ENCODE measurements at places on chromosomes 2 and 18.

DNA sequence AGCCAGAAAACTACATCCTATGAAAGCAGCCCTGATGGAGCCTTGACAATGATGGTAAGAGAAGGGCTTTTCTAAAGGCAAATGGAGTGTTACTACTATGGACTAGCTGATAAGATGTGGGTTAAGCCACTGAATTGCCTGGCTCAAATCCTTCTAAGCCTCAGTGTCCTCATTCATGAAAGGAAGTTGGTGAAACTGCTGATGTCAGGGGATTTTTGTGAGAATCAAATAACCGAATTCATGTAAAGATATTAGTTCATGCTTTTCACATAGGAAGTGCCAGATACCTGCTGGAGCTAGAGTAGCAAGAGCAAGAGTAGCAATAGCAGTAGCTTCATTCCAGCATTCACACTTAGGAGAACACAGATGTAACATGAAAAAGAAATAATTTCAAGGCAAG, 417.0 kb downstream of the METTL4 start:
- DNase-seq, result no peak

DNA sequence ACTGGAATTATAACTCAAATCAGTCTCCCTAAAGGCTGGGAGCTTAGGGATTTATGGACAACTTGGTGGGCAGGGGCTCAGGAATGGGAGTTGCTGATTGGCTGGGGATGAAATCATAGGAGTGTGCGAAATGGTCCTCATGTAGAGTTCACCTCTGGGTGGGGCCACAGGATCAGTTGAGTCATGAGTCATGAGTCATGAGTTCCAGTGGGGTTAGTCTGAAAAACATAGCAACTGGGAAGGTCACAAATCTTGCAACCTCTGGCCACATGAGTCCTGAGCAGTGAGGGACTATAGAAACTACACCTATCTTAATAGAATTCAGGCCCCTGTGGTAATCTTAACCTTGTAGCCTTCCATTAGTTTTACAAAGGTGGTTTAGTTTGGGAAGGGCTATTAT, 383.3 kb downstream of the RBM43 start:
- peak; percentile 26 for DNase-seq

GRCh38 chr2:198763793-198764192, 693.9 kb downstream of the SATB2 start:
- peak; percentile 13 for DNase-seq

GRCh38 chr2:191580581-191580980, 97.4 kb upstream of the NABP1 start:
- peak; percentile 73 for DNase-seq

DNA sequence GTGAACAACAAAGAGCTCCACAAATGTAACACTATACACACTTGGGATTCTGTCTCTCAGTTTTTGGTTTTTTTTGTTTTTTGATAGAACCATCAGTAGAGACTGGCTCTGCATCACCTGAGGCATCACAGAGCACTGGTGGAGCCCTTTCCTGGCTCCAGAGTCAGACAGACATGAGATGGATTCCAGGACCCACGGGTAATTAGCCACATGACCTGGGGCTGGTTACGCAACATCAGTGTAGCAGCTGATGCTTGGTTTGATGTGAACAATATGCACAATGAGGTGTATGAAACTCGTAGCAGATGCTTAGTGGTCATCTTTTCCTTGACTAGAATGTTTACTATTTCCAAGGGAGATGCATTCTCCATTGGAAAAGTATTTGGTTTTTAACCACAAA, 40.7 kb downstream of the CMPK2 start:
- peak; percentile 82 for DNase-seq

DNA sequence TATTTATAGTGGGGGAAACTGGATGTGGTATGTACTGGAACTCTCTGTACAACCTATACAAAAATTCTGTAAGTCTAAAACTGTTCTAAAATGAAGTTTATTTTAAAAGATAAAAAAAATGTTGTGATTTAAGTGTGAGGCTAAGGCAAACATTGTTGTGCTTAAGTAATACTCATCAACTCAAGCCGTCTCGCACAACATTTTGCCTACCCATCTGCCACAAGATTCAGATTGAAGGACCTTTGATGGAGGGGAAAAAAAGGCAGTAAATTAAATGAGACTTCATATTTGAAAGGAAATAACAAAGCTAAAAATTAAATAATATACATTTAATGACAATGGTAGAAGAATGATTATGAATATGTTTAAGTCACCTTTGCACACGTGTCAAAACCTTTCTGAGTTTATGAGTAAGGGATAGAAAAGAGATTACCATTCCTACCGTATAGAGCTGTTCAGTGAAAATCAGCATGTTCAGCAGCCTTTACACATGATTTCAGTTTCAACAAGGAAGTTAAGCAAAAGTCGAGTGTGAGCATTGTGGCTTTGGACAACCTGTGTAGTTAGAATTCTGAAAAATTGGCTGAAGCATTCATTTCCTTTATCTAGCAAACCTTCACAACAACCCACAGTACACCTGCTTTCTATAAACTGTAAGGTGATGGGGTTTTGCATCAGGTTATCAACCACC, 499.3 kb downstream of the IRS1 start:
- DNase-seq, result no peak

- DNase-seq, result no peak
These were observed 198.5 kb downstream of the LOXHD1 start for GRCh38 chr18:46458472-46458871.

GRCh38 chr18:80184243-80184772, 63.0 kb downstream of the PARD6G start:
- no peak for DNase-seq

- no peak for DNase-seq
These were observed 921 bp downstream of the RPE start for GRCh38 chr2:210003359-210003758.

- no peak for DNase-seq
These were observed 31.9 kb upstream of the ITGA6 start for GRCh38 chr2:172395503-172395902.

GRCh38 chr2:98487806-98488189, 43.1 kb downstream of the INPP4A start:
- DNase-seq, result no peak

DNA sequence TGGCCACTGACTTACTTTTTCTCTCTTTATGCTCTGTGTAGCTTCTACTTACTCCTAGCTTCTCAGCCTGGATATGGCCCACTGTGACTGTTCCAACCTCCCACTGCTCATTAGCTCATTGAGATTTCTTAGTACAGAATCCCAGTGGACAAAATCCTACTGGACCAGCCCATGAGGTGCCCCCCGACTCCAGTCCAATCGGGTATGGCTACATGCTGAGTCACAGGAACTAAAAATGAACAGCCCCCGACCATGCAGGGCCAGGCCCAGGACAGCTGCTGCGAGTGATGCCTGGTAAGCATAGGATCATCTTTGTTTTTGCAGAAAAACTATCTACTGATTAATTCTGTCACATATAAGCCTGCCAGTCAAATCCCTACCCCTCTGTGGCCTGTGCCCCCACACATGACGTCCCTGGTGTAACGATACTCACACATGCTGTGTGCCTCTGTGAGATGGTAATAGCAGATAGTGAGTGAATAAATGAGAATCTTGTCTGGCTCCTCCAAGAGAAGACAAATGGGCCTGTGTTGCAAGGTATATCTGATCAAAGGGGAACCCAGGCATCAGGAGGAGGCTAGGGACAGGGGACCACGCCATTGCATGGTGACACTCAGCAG, 85.9 kb upstream of the KLF7 start:
- peak; percentile 61 for DNase-seq

GRCh38 chr18:23835091-23835490, 145.8 kb downstream of the LAMA3 start:
- DNase-seq, result no peak

DNA sequence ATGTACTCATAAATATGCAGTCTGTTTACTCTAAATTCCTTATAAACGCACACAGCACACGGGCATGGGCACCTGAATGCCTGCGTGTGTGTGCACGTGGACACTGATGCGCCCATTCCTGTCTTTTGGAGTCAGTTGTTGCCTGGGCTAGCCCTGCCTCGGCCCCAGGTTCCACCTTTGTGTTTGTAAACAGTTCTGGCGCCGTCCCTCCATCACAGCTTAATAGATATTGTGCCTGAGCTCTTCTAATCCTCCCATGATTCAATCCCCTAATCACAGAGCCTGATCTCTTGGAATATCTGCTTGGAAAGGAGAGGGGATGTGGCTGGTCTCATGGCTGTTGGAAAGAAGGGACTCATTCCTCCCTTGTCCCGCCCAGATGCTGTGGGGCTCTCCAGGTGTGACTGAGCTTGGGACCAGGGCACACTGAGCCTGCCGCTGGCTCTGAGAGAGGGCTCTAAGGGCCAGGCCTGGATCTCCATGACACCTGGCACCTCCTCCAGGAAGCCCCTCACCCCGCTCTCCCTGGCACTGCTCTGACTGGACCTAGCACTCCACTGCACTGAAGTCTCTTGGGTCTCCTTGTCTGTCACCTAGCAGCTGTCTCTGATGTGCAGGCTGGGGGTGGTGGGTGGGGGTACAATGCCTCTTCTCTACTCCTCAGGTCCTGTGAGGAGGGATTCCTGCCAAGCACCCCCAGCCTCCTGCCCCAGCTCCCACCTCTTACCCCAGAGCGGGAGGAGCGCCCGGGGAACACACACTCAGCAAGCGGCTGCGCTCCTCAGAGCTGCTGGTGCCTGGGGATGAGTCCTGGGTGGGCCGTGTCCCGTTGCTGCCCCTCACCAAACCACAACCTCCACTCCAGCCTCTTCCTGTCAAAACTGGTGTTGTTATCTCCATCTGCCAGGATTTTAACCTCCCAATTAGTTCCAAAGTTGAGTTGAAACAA, 181.3 kb downstream of the INHBB start:
- no peak for DNase-seq

- peak; percentile 3 for DNase-seq
These were observed 955.4 kb upstream of the POU3F3 start for GRCh38 chr2:103898561-103898960.

DNA sequence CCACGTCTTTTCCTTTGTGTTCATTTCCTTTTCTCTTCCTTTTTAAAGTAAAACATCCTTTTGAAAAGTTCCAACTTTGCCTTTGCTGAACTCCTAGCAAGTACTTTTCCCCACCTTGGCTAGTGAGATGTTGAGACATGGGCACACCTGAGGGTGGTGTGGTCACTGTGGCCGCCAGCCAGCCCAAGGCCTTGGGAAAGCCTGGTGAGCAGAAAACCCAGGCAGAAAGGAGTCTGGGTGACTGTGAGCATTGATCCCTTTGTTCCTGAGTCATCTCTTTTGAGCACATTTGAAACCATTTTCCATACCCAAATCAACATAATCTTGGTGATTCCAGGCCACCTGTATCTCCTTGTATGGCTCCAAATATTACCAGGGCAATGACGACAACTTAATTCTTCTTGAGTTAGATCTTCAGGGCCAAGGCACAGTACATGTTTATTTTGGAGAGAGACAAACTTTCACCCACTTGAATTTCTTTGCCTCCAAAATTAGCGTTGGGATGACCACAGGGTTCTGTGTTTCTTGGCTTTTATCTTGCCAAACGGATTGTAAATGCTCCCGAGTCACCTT, 14.5 kb downstream of the EPAS1 start:
- DNase-seq, result no peak

DNA sequence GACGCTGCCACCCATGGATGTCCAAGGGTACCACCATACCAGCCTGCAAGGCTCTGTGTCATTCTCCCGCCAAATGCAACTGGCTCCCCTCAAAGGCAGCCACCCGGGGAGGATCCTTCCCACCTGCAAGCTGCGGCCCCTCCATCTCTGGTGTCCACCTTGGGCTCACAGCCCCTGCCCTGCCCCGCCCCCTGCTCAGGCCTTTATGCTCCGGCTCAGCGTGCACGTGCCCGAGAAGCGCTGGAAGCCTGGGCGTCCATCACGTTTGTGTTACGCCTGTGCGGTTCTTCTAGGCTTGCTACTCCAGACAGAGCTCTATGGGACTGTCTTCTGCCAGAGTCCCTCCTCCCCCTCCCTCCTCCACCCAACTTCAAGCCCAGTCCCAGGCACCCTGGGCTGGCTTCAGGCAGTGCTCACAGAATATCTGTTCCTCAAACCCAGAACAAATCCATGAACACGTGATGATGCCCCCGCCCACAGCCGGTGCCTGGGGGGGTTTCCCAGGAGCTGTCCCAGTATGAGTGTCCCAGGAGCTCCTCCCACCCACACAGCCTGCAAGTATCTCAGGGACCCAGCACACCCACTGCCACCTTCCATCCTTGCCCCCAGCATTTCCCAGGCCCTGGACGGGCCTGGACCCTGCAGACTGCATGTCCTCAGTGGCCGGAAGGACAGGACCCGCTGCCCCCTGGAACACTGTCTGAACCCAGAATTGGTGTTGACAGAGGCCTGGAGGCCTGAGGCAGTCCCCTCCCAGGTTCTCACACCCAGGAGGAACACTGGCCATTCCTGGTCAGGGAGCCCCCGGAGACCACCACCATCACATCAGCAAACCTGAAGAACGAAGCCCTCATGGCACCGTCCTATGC, 30.3 kb downstream of the KIF1A start:
- no peak for DNase-seq

GRCh38 chr2:128468186-128468920, 149.7 kb upstream of the HS6ST1 start:
- no peak for DNase-seq

DNA sequence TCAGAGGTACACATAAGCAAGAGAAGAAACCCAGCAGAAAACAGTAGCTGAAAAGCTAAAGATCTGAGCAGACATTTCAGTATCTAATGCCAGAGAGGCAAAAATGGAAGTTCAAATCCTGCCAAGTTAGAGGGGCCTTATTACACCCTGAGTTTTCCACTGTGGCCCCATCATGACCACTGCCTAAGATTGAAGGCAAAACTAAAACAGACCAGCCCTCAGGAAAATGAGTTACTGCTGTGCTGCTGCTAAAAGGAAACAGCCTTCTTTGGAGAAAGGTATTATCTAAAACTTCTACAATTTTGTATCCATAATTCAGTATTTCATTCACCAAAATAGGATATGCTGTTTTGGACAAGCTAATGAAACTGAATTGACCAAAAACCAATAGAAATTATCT, 16.8 kb downstream of the PPP1CB start:
- DNase-seq, result no peak

DNA sequence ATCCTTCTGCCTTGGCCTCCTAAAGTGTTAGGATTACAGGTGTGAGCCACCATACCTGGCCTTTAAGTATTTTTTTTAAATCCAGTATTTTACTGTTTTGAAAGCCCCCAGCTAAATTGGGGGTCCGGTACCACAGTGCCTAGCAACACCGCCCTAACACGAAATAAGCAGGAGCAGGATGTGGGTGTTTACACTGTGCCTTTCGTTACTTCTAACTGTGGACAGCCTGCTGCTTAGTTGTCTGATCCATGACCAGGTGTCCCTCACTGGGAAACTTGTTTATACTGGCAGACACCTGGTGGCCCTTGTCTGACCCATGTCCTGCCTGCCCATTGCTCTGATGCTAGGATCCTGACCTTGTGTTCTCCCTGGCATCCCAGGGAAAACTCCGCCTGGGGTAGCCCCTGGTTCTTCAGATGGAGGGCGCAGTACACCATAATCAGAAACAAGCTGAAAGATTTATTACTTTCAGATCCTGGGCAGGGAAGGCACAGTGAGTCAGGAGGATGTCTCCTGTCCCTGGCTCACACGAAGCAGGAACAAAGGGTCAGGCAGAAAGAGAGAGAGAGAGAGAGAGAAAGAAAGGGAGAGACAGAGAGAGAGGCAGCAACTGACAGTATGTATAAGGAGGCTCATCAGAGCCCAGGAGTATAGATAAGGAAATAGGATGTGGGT, 55.7 kb downstream of the NCAPH start:
- no peak for DNase-seq

GRCh38 chr2:206713746-206714145, 4.5 kb downstream of the DYTN start:
- DNase-seq, result no peak

Measured in fibroblast of skin of right quadriceps (primary cell).